ENCODE measurements at places on chromosomes 2 and 18. TPM values are rescaled to one million over a fixed set of nuclear protein-coding genes. Genes with fewer than 3 reads are reported as not detected.

Gene NXPH2
- not detected for total RNA-seq

Gene COPS7B
- total RNA-seq: 19.8 TPM

Gene TRIM43B
- total RNA-seq: not detected

Gene RAB10
- total RNA-seq: 100 TPM

Gene LIMS3
- total RNA-seq: 1.6 TPM

Gene TOGARAM2
- 0.15 TPM for total RNA-seq

Gene CHAC2
- 1.2 TPM for total RNA-seq

Gene ZNF385B
- 3.4 TPM for total RNA-seq

Gene SH3RF3
- total RNA-seq: 3.2 TPM

Gene PLCD4
- 8.0 TPM for total RNA-seq

Gene OSR1
- 18.7 TPM for total RNA-seq

Gene L3MBTL4
- 19.7 TPM for total RNA-seq

Gene RPS27A
- 3,229 TPM for total RNA-seq

Gene VIL1
- under 0.01 TPM for total RNA-seq

Gene IL1R2
- total RNA-seq: 8.2 TPM

Gene SPC25
- not detected for total RNA-seq

Gene TNFAIP6
- total RNA-seq: 2.6 TPM

Gene CBLN2
- total RNA-seq: not detected

Gene GCA
- total RNA-seq: 36.6 TPM

Gene SDC1
- total RNA-seq: 2.6 TPM

Gene PROM2
- 1.4 TPM for total RNA-seq

Gene OR6B2
- total RNA-seq: not detected

Gene EVX2
- not detected for total RNA-seq

Gene AGXT
- not detected for total RNA-seq

Gene IL1B
- 8.0 TPM for total RNA-seq

All from breast epithelium (tissue), 4 donors.